ENCODE measurements at places on chromosomes 4 and X.

DNA sequence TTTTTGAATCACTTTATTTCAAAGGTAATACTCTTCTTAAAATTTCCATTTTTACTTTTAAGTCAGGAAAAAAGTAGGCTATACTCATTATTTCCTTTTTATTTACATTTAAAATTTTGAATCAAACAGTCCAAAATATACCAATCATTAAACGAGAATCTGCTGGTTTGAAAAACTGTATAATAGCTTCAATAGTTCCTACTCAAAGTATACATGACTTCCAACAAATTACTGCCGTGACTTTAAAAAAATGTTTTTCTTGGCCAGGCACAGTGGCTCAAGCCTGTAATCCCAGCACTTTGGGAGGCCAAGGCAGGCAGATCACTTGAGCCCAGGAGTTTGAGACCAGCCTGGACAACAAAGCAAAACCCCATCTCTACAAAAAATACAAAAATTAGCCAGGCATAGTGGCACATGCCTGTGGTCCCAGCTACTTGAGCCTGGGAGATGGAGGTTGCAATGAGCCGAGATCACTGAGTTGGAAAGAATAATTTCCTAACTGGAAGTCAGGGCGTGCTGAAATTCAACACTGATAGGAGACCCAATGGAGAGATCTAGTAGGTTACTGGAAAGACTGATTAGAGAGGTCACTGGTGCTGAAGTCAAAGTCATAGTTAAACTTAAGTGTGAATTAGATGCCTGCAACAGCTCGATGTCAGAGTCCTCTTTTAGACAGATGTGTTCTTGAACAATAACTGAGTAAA lies 9.0 kb downstream of the KLHL8 start:
- no peak for DNase-seq

- no peak for DNase-seq
Measured at GRCh38 chrX:82335772-82336171, 1133.9 kb downstream of the SH3BGRL start.

DNA sequence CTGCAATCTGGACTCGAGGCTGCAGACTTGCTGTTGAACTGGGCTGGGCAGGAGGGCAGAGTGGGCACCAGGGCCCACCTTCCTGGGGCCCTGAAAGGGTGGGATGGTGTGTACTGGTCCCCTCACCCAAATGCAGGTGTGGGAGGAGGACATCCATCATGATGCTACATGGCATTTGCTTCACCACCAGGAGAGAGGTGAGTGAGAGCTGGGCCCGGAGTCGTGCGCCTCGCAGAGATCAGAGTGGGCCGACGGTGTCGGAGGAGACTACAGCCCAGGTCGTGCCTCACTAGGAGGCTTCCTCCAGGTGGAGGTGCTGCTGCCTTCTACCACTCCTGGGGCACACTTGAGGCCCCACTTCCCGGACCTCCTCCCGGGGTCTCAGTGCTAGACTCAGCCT lies 50.3 kb downstream of the SCML1 start:
- no peak for DNase-seq

- no peak for DNase-seq
Measured at GRCh38 chrX:47278691-47279090, 45.9 kb downstream of the USP11 start.

- DNase-seq = no peak
Measured at GRCh38 chr4:122663814-122664610, 43.1 kb upstream of the IL21 start.

- DNase-seq = no peak
Measured at GRCh38 chrX:121013897-121014455, 28.4 kb upstream of the CT47A1 start.
